ENCODE measurements at places on chromosomes 2 and 18.

GRCh38 chr18:79533591-79533990 lies 137.9 kb downstream of the NFATC1 start:
- DNase-seq, result no peak

- no peak for DNase-seq
These were observed 1.8 kb upstream of the ARID5A start for GRCh38 chr2:96534701-96535181.

GRCh38 chr2:196112418-196113034 lies 43.9 kb upstream of the DNAH7 start:
- DNase-seq, result no peak

DNA sequence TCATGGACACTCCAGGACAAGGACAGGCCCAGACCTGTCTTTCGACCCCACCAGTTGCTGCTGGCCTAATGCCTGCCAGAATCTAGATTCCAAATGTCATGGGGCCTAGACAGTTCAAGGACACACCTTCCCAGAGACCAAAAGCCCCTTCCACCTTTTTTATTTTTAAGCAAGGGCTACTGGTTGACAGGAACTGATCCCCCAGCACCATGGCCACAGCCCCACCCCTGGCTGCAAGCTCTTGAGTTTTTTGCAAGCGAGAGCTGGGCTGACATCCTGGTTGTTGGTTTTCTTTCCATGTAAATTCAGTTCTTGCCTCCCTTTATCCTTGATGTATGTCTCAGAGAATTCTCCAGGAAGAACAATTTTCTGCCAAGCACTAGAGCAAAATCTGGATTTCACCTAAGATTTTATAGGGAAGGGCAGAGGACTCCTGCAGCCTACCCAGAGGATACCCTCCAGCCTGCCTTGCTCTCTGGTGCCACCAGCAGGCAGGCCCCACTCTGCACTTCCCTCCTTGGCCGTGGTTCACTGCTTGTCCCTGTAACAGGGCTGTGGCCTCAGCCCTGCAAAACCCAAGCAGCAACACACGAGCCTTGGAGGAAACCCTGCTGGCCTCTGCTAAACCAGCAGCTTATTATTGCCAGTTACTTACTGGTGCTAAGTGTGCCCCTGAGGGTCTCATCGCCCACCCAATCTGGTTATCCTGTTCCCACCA lies 97.7 kb downstream of the TWIST2 start:
- peak; percentile 5 for DNase-seq

DNA sequence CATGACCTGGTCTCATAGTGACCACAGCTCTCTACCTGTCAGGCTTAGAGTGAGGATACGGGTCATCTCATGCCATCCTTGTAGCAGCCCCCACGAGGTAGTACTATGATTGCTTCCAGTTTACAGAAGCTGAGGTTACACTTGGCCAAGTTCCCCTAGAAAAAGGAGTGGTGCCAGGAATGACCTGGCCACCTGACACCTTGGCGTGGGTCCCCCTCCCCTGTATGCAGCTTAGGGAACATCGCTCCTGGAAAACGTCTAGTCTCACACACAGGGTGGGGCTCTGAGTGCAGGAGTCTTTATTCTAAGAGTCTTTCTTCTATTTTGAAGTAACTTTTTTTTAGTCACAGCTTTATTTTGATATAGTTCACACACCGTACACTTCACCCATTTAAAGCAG lies 14.8 kb downstream of the NPPC start:
- DNase-seq, result no peak

- DNase-seq, result no peak
These were observed 649.9 kb upstream of the RAB6C start for GRCh38 chr2:129329574-129329973.

- no peak for DNase-seq
These were observed 115.7 kb downstream of the ACKR3 start for GRCh38 chr2:236685361-236685760.

- no peak for DNase-seq
These were observed 86.0 kb downstream of the MAPRE2 start for GRCh38 chr18:35127201-35127600.

- DNase-seq, result no peak
These were observed 99.9 kb downstream of the TRIB2 start for GRCh38 chr2:12816379-12817306.

DNA sequence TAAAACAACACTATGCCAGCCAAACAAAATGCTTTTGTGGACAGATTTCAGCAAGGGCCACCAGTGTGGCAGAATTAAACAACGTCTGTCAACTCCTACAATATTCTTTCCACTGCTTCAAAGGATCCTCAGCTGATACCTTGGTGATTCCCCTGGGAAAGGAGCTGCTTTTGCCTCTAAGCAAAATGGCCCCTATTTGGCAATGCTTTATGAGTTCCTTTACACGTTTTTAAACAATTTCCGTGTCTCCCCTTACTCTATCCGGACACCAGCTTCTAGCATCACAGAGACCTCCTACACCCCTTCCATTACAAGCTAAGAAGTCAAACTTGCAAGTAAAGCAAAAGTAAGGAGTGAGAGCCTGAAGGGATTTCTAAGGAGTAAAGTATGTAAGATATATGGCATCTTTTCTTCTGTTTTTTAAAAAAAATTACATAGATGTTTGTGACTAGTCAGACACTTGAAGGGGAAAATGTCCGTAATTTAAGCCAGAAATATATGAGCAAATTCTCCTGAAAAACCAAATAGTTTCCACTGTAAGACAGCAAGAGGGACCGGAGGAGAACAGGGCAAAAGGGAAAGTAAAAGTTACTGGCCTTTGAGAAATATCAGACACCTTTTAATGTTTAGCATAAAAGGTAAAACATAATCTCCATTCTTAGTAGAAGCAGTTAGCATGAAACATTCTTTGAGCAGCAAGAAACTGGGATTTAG lies 1.9 kb downstream of the SOS1 start:
- no peak for DNase-seq

DNA sequence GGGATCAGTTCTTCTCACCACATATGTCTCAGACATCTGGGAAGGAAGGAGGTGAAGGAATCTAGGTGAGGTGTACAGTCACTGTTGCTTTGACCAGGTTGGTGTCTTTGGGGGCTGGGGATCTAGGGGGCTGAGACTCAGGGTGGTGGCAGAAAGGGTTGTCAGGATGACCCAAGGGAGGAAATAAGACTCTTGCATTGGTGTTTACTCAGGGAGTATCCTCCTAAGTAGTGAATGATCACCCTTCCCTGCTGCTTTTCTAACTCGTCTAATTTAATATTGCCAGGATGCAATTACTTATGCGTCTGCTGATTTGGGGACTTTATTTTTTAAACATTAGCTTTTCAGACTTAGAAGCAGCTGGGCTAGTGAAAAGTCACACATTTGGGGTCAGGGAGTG lies 127.8 kb upstream of the SIX3 start:
- DNase-seq, result no peak

GRCh38 chr2:59308108-59308507 lies 1067.0 kb upstream of the FANCL start:
- no peak for DNase-seq

DNA sequence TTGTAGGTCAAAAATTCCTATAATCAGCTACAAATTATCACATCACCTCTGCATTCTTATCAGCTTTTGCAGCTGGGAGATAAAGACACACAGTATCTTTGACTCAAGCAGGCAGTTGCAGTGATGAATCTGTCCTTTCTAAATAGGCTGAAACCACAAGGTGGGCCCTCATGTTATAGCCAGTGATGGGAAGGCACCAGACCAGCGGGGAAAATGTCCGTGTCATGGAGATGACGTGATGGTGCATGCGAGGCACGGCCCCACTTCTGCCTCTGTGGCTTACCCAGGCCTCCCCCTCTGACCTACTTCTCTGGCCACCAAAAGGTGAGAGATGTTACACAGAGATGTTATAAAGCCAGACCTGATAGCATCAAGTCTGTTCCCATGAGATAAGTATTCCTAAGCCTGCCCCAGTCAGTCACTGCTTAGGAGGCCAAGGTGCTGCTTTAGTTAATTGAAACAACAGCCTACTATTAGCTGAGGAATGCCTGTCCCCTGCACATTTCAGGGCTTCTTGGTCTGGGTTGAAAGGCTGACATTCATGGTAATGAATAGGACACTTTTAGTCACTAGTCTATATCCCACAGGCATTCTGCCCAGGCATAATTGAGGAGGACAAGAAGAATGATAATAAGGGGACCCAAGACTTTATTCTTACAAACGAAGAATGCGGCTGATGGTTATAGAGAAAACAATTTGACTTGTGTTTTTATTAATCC lies 327.9 kb downstream of the LPIN1 start:
- DNase-seq, result no peak

DNA sequence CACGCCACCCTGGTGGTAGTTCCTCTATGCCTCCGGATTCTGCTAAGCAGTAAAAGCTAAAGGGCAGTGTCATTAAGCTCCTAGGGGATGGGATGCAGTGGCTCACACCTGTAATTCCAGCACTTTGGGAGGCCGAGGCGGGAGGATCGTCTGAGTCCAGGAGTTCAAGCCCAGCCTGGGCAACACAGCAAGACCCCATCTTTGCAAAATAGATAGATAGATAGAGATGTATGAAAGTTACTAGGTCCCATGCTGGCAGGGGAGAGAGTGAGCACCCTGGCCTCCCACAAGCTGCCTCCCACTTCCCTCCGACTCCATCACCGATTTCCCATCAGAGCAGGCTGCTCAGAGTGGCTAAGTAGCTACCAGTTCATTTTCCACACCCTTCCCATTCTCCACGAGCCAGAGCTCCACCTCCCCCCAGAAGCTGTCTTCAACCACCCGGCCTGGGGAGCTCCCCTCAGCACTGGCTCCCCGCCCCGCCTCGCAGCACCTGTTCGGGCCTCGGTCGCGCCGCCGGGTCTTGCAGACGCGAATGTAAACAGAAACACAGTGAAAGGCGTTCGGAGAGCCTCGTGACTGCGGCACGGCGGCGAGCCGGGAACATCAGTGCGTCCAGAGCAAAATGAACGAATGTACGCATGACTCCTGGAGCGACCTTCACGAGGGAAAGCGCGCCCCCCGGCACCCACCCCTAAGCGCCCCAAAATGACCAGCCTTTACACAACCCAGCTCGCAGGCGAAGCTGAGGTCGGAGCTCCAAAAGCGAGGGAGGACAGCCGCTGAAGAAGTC lies 598 bp upstream of the CEP68 start:
- no peak for DNase-seq

GRCh38 chr2:27303093-27304025 lies 4.9 kb downstream of the UCN start:
- DNase-seq, result peak; percentile 21

GRCh38 chr2:190452433-190452832 lies 44.3 kb downstream of the MFSD6 start:
- DNase-seq, result no peak

GRCh38 chr18:11119959-11120587 lies 29.3 kb downstream of the PIEZO2 start:
- DNase-seq, result no peak

DNA sequence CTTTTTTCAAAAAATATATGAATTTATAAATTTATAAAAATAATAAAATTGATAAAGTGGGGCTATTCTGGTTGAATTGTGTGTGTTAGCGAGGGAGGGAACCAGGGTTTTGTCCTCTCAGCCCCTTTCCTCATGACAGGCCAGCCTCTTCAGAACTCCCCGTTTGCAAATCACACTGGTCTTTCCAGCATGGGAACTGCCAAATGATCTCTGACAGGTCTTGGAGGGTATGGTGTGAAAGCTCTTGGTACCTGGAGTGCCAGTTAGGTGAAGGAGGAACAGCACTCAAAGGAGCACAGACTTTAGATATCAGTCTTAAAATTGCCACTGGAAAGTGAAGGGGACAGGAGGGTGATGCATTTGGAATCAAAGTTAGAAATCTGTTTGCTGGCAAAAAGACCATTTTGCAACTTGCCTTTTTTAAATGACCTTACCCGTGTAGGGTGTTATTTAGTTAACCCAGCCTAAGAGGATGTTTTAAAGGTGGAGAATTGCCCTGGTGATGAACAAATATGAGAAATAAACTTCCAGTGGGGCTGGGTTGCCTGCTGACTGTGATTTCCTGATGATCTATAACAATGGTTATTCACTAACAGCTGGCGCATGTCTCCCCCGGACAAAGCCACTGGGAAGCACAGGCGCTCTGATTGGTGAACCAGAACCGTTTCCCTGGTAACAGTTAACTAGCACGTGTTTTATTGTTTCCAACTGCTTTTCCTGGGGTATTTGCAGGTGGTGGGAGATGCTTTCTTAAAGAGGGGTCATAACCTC lies 85.3 kb upstream of the EFEMP1 start:
- no peak for DNase-seq

- no peak for DNase-seq
These were observed 17.7 kb upstream of the ARL5A start for GRCh38 chr2:151845884-151846283.

DNA sequence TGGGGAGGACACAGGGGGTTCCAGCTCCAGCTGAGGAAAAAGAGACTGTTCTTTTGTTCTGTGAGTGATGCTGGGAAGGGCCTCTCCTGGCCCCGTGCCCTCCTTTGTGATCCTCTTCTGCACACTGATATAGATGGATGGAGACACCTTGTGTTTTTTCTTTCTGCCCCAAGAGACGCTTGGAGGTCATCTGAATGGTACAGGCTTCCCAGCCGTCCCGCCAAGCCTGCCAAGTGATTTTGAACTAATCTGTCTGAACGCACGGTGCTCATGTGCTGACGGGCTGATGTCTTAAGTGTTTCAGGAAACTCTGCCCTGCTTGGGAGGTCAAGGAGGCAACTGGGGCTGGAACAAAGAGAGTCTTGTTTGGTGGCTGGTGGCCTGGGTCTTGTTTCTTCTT lies 57.5 kb downstream of the KIF5C start:
- DNase-seq, result no peak

DNA sequence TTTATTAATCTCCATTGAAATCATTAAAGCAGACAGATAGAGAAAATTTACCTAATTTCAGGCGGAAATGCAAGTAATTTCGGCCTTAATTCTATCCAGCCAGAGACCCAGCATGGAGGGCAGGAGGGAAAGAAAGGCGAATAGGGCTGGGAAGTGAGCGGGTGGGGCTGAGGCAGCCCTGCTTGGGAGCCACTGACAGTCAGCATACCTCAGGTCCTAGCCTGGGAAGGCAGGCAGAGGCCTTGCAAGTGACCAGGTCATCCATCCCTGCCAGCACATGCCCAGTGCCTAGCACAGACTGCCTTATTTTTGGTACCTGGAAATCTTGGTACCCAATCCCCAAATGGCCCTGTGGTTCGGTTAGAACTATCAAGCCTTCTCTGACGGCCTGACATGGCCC lies 1.5 kb downstream of the GDF7 start:
- DNase-seq, result no peak

DNA sequence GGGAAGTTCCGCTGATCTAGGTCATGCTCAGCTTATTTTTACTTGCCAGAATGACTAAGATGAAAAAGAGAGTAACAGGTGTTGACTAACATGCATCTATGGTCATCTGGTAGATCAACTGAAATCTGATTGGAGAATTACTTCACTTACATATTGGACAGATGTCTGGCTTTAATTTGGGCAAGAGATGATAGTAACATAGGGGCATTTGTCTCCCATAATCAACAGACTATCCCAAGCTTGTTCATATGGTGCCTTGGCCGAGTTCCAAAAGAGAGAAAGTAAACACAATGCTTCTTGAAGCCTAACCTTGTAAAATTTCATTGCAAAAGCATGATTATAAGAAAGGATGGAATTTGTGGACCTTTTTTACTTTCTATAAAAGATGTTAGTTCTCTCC lies 503.7 kb downstream of the ADCYAP1 start:
- DNase-seq, result no peak
